D341Med (cell line): ENCODE measurements at places on chromosomes 5 and 9.

DNA sequence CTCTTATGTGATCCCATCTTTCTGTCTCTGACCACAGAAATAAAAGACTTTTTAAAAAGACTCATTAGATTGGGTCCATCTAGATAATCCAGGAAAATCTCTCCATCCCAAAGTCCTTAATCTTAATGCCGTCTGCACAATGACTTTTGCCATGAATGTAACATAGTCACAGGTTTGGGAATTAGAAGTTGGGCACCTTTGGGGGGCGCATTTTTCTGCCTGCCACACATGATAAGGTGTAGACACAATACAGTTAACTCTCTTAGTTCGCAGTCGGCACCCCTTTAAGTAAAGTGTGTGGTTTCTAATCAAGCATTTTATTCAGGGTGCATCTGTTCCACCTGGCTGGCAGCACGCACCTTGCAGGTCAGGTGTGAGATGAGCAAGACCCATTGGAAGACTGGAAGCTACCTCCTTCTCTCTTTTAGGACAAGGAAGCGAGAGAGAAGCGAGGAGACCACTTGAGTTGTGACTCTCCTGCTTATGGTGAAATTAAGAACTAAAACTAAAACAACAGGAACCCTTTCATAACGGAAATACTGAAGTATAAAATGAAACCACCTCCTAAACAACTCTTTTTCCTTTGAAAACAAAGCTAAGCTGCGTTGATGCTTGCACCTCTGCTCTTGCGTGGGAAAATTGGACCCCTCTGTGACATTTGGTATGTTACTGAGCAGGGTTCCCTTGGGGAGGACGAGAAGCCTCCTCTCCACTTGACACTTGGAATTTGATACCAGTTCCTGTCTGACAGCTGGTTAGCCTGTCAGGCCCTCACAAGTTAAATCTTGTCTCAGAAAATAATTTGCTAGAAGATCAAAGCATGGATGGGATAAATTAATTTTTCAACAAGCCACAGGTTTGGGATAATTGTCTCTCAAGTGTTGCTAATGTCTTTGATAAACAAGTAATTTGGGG lies 304.6 kb upstream of the DMRT1 start:
- DNase-seq = peak; percentile 51

DNA sequence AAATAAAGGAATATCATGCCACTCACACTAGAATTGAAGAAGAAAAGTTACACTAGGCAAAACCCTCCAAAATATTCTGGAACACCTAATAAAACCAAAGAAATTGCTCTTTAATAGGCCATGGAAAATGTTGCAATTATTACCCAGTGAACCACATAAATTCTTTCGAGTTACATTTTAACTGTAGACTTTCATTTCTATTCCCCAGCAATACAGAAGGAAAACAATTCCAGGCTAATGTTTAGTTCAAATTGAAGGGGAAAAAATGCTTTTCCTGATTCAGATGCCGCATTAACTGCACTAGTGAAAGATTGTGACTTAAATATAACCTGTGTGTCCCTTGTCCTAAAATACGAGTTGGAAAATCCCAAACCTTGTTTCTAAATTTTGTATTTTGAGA lies 439.3 kb upstream of the ADAMTS16 start:
- no peak for DNase-seq

- DNase-seq = no peak
Measured at GRCh38 chr5:173763410-173763809, 124.7 kb upstream of the CPEB4 start.

GRCh38 chr9:80366626-80367025 lies 794.9 kb downstream of the TLE4 start:
- DNase-seq = no peak

GRCh38 chr9:81417941-81418340 lies 271.4 kb downstream of the TLE1 start:
- DNase-seq = no peak

DNA sequence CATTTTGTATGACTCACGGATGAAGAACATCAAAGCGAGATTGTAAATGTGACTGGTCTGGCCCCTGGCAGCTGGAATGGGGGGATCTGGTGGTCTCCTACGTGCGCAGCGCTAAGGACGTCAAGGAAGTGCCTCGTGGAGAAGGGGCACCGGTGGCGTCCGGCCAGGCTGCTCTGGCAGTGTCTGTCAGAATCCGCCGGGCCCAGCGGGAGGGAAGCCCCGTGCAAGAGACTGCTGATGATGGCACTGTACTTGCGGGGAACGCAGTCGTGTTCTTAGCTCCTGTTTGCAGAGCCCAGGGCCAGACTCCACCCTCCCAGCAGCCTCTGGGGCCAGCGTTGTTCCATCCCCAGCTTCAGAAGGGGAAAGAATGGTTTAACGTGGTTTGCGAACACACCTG lies 75.5 kb downstream of the COL5A1 start:
- no peak for DNase-seq

DNA sequence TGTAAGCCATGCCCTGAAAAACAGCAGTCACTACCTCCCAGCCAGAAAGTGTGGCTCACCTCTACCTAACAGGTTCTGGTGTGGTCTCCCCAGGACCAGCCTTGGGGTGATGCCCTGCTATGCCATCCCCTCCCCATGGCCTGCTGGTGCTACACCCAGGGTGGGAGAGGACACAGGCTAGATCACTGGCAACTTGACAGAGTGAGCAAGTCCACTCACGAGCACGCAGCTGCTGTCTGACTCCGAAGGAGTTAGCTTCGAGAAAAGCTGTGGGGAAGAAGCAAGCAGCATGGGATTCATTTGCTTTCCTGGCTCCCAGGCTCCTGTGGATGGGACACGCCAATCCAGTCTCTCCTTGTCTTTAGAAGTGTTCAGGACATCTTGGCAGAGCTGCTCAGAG lies 102.2 kb downstream of the COL5A1 start:
- no peak for DNase-seq

- DNase-seq = no peak
Measured at GRCh38 chr9:91740701-91741100, 209.3 kb downstream of the ROR2 start.

GRCh38 chr5:181260720-181261319 lies at the start of gene TRIM52:
Gene TRIM52, minus strand, starts transcription at chr5:181261143. Its CDS starts 330 bp downstream, at chr5:181260813.
- peak; percentile 91 for DNase-seq

DNA sequence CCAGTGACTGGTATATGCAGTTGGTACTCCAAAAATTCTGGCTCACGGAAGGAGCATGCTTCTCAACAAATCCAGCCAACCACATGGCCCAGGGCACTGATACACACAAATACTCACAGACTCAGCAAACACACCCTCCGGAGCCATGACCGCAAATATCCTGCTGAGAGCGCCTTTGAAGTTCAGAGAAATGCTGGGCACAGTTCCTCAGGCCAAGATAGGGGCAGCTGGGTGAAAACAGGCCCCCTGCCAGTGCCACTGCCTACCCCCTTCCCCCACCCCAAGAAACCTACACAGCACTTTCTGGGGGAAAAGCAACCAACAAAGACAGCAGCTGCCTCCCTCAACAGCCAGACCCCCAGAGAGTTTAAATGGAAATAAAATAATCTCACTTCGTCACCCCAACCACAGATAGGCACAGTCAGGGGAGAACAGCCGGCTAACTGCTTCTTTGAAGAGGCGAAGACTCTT lies 120.0 kb downstream of the C5orf15 start:
- DNase-seq = no peak

DNA sequence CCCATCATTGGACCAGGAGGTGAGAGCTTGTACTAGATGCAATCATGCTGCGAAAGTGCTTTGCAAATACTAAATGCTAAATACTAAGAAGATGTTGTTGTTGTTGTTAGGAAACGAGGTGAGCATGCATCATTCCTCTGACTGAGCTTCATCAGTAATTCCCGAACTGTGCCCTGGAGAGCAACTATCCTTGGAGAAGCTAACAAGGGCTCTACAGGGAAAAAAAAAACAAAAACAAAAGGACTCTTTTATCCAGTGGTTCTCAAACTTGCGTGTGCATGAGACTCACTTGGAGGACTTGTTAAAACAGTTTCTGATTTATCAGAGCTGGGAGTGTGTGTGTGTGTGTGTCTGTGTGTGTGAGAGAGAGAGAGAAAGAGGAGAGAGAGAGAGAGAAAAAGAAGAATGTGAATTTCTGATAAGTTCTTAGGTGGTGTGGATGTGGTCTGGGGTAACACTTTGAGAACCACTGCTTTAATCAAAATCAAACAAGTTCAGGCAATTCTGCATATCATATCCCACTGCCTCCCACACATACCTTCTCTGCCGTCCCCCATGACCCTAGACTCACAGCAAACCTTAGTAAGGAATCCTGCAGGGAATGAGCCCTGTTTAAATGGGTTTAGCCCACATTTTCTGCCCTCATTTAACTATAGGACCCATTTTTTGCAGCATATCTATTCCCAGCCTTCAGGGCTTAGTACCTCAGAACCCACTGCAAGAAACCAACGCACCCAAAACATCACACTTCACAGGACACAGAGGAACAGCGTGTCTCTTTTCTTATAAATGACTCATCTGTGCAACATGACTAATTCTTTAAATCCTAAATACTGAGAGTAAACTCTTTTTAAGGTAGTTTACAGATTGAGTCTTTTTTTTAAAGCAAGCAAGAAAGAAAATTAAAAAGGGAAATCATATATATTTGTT lies 48.9 kb downstream of the PDE6A start:
- DNase-seq = no peak

DNA sequence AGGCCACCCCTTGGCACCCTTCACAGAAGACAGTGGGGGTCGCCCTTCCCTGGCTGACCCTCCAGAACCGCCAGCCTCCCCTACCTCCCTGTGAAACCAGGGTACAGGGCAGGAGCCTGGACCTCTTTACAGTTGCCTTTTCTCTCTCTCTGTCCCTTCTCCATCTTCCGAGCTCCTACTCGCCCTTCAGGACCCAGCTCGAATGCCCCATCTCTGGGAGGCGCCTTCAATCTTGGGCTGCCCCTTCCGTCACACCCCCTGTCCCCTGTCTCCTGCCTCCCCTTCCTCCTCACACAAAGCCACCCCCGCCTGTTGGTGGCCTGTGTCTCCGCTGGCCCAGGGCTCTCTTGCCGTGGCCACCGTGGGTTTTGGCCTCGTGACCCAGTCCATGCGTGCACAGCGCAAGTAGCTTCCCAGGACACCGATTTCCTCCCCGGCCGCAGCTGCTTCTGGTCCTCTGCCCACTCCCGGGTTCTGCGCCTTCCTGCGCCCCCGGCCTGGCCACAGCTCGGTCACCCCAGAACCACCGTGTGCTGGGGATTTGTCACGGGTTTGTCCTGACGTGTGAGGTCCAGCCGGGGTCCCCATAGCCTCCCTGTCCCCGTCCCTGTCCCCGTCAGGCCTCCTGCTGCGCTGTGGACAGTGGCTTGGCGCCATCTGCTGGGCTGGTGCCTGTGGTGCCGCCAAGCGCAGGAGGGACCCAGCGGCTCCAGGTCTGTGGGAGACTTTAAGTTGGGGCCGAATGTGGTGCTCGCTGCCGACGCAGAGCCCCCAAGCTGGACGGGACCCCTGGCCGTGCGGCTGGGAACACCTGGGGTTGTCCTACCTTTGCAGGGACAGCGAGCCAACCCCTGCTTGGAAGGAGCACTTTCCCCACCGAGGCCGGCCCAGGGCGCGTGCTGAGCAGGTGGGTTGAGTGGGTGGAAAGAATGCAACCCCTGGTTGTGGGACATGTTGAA lies 4.0 kb upstream of the TMEM250 start:
- DNase-seq = peak; percentile 87

- DNase-seq = no peak
Measured at GRCh38 chr9:69824499-69825252, 4.1 kb downstream of the CFAP95 start.

- DNase-seq = peak; percentile 53
Measured at GRCh38 chr5:10607666-10608073, 43.8 kb downstream of the ANKRD33B start.

DNA sequence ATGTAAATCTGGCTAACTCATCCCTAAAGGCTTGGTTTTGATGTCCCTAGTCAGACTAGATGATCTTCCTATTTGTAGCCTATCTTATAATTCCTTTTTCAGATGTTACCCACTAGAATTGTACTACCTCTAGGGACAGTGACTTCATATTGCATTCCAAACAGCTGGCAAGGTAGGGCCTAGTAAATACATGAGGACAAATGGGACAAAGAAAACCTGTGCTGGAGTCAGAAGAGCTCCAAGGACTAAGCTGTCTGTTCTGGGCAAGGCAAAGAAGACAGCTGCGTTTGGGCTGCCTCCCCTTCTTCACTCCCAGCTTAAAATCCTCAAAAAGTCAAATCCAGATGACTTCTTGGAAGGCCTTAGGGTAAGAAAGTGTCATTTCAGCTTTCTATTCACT lies 10.0 kb downstream of the DMXL1 start:
- DNase-seq = no peak

DNA sequence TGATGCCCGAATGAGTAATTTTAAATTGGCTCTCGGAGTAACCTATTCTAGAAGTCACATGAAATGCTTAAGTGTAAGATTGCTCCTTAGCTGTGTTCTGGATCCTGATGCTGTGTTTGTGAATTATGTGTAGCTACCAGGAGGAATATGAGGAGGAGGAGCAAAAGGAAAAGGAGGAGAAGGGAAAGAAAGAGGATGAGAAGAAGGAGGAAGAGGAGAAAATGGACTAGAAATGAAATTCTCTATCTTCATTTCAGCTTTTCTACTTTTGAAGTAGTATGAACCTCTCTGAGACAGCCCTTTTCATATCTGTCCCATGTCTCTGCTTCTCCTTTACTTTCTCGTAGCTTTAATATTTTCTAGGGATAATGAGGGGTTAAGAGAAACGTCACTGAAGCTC lies 119.4 kb upstream of the ACTBL2 start:
- no peak for DNase-seq

- DNase-seq = no peak
Measured at GRCh38 chr9:75914002-75914401, 23.5 kb downstream of the PCSK5 start.

- DNase-seq = no peak
Measured at GRCh38 chr9:4844056-4844838, 51.5 kb downstream of the RCL1 start.

DNA sequence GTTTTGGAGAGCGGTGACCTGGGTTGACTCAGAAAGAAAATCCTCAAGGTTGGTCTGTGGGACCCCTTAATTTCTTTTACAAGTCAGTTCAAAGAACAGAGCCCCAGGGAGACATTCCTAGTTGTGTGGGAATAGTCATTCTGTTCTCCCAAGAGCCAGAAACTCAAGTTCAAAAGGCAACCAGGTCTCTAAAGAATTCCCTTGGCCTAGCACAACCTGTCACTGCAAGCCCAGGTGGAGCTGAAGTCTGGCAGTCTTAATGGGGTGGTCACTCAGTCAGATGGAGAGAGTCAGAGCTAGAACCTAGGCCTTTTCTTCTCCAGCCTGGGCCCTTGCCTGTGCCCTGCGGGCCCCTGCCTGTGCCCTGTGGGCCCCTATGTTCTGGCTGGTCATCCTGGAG lies 37.5 kb upstream of the CDKN2AIPNL start:
- DNase-seq = no peak

DNA sequence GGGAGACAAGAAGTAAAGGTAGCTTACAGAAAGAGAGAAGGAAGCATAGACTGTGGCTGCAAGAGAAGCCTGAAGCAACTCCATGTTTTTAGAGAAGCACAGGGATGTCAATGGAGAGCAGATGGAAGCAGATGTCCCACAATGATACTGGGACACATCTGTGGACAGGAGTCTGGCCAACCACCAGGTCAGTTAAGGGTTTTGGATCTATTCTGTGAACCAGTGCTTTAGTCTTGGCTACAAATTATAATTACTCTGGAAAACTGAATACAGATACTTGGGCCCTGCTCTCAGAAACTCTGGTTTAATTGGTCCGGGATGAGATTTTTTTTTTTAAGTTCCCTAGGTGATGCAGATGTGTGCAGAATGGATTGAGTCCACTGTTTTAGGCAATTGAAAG lies 592.8 kb downstream of the CSNK1G3 start:
- no peak for DNase-seq
